ENCODE measurements at places on chromosomes 4 and X.

- DNase-seq, result no peak
These were observed 175.4 kb upstream of the S100G start for GRCh38 chrX:16474511-16474910.

DNA sequence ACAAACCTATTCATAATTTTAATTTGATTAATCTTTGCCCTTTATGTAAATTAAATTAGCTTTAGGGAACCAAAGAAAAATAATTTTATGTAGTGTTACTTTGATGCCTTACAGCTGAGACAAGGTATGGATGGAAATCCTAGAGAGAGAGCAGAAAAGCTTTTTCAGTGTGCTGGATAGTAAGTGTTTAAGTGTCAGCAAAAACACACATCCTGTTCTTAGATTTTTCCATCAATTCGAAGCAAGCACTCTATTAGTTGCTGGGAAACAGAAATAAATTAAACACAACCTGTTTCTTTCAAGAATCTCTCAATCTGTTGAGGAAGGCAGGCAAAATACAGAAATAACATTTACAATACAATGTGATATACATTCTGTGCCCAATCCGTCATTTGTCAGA is 327.8 kb downstream of the GALNTL6 start:
- no peak for DNase-seq

GRCh38 chr4:72701987-72702819 is 133.2 kb upstream of the ADAMTS3 start:
- peak; percentile 36 for DNase-seq

DNA sequence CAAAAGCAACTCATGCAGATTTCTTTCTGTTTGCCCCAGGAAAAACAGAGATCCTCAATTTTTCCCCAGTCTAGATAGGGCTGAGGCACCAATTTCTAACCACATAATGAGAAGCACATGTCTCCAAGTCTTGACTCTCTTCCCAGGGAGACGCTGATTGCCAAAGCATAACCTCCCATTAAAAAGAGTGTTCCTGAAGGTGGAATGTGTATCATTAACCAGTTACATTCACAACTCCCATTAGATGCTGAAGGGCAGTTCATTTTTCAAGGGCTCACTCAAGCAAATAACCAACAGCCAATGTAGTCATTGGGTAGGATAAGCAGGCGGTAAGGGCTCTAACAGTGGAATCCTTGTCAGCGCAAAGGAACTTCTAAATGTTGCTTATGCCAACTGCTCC is 27.5 kb downstream of the TMEM47 start:
- DNase-seq, result no peak

DNA sequence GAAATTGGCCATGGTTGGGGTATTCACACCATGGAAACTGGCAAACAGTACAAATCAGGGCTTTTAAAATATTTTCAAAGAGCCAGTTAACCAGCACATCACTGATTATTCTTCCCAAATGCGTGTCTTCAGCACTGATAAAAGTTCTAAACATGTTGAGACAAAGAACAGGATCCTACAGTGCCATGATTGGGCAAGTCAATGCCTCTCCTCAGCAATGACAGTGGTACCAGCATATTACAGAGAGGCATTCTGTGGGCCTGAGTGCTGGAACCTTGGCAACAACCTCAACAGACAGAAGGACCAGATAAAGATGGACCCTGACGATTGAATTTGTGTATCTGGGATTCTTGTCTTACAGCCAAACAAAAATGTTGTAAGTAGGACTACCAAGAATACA is 108.9 kb downstream of the EFHC2 start:
- no peak for DNase-seq

- DNase-seq, result no peak
These were observed 40.5 kb downstream of the ATG4A start for GRCh38 chrX:108132034-108132433.

- DNase-seq, result no peak
These were observed 58.9 kb downstream of the MOSPD2 start for GRCh38 chrX:14932136-14932535.

GRCh38 chr4:85409251-85409650 is 65.7 kb upstream of the ARHGAP24 start:
- DNase-seq, result no peak

Measured in iPS-NIHi11 (cell line).